ENCODE measurements at places on chromosomes 1 and 21.

GRCh38 chr1:62809788-62810187, 25.9 kb downstream of the ATG4C start:
- DNase-seq = no peak

- DNase-seq = no peak
These were observed 30.5 kb upstream of the ZBTB8A start for GRCh38 chr1:32508761-32509160.

- no peak for DNase-seq
These were observed 173.7 kb upstream of the CAMK1G start for GRCh38 chr1:209409780-209410179.

DNA sequence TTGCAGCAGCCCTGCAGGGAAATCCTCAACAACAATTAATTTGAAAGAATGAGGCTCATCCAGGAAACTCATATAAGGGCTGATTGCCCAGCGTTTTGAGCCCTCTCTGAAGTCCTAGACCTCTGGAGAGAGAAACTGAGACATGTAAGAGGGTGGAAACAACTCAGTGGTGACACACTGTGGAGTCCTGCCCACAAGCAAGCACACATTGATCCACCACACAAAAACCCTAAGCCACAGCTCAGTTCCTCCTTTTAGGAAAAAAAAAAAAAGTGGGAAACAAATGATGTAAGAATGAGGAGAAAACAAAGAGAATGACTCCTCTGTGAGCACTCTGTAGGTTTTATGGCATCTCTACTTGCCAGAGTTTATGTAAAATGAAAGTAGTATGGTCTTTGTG, 22.9 kb upstream of the PLA2G5 start:
- DNase-seq = no peak

- DNase-seq = no peak
These were observed 35.4 kb downstream of the KIAA1614 start for GRCh38 chr1:180947901-180948640.

DNA sequence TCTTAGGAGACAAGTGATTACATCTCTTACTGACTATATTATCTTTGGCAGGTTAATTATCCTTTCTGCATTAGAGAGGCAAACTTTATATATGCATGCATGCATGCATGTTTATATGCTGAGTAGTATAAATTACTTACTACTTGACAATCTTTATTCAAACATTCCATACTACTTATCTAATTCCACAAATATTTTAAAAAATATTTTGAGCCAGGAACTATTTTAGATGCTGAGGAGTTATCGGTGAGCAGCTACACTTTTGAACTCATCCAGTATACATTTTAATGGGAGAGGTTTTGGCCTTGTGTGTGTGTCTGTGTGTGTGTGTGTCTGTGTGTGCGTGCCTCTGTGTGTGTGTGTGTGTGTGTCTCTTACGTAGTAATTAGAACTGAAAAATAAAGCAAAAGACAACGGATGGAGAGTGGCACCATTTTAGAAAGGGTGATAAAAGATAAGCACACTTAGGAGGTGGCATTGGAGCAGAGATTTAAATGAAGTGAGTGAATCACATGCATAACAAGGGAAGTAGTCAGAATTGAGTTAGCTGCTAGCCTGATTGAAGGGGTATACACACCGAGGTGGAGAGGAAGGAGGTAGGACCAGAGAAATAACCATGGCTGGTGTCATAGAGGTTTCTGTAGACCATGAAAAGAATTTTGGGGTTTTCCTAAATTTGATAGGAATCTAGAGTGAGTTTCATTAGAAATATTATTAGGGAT, 1488.4 kb downstream of the MRPL39 start:
- no peak for DNase-seq

GRCh38 chr1:164602480-164603093, 43.6 kb downstream of the PBX1 start:
- peak; percentile 63 for DNase-seq

DNA sequence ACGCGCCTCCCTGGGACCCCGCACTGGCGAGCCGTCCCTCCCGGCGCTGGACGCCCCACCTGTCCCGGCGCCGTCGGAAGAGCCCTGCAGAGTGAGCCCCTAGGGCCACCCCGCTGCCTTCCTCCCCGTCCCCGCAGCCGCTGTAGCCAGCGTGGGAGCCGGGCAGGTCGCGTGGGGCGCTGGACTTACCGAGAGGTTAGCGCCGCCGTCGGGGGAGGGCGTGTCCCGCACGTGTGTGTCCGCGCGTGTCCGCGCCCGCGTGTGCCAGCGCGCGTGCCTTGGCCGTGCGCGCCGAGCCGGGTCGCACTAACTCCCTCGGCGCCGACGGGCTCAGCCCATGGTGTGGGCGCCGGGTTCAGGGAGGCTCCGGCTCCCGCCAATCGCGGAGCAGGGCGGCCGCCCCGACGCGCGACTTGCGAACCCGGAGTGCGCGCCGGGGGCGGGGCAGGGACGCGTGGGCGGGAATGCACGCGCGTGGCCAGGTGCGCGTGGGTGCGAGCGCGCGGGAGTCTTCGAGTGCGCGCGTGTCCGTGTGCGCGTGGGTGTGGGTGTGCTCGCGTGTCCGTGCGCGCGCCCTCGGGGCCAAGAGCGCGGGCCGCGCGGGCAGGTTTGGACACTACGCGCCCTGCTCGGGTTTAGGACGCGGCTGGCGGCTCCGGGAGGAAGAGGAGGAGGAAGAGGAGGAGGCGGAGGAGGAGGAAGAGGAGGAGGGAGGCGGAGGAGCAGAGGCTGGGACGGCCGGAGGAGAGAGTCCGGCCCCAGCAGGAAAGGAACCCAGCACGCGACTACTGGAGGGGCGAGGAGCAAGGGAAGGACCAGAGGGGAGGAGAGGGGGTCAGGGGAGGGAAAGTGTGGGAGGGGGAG, 145.2 kb upstream of the ETS2 start:
- DNase-seq = no peak

DNA sequence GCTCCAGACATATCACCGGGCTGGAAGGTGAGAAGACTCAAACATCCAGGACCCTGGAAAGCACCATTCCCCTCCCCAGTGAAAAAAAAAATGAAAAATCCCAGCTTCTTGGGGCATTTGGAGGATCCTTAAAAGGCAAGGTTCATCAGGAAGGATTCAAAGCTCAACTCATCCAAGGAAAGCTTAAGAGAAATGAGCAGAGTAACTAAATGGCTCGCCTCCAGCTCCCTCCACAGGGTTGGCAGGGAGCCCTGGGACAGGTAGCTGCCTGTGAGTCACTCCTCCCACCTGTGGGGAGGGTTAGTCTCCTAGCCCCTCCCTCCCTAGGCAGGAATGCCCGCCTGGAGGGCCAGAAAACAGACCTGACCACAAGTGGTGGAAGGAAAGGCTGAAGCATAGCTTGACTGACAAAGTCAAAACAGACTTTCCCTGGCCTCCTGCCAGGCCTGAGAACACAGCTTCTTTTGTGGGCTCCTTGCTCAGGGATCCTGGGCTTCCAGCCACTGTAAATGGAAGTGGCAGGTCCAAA, 712 bp upstream of the LAMB3 start:
- DNase-seq = peak; percentile 71

GRCh38 chr1:201533836-201534235, 5.1 kb upstream of the NAV1 start:
- no peak for DNase-seq

- no peak for DNase-seq
These were observed 2.6 kb downstream of the SYPL2 start for GRCh38 chr1:109468903-109469302.

- no peak for DNase-seq
These were observed 36.3 kb downstream of the DMAP1 start for GRCh38 chr1:44249543-44249942.

- no peak for DNase-seq
These were observed 852 bp downstream of the KTI12 start for GRCh38 chr1:52032785-52033131.

- peak; percentile 97 for DNase-seq
These were observed 428.7 kb upstream of the LRRC7 start for GRCh38 chr1:69139007-69139406.

GRCh38 chr1:209723756-209724693, 19.4 kb downstream of the HSD11B1 start:
- no peak for DNase-seq

DNA sequence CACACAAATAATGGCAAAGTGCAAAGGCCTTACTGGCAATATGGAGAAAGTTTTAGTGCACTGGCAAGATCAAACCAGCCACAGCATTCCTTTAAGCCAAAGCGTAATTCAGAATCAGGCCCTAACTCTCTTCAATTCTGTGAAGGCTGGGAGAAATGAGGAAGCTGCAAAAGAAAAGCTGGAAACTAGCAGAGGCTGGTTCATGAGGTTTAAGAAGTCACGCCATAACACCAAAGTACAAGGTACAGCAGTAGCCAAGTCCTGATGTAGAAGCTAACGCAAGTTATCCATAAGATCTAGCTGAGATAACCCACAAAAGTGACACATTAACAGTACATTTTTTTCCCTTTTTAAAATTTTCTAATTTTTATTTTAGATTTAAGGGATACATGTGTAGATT, 57.1 kb downstream of the SLC27A3 start:
- DNase-seq = no peak

DNA sequence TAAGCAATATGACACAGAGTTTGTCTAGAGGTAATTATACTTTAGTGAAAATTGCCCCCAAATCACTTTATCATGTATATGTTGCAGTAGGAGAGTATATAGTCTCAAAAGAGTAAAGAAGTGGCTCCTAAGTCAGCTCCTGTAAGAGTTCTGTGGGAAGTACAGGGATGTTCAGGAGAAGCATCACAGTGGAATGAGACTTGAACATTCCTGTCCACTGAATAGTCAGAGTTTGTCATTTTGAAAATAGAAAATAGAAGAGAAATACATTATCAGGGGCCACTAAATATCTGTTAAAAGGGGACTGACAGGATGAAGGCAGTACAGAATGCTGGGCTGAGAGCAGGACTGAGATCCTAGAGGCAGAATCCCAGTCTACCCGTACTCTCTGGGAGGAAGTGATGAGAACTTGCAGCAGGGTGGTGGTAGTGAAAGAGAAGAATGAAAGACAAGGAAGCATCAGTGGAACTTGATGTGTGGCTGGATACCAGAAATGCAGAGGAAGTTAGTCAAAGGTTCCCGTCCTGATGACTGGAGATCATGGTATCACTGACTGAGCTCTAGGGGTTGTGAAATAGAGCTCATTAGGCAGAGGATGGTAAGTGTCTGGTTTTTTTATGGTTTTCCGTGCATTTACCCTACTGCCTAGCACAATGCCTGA, 153.4 kb downstream of the FMN2 start:
- DNase-seq = no peak

- DNase-seq = no peak
These were observed 803.7 kb downstream of the KCNT2 start for GRCh38 chr1:195804547-195804946.

DNA sequence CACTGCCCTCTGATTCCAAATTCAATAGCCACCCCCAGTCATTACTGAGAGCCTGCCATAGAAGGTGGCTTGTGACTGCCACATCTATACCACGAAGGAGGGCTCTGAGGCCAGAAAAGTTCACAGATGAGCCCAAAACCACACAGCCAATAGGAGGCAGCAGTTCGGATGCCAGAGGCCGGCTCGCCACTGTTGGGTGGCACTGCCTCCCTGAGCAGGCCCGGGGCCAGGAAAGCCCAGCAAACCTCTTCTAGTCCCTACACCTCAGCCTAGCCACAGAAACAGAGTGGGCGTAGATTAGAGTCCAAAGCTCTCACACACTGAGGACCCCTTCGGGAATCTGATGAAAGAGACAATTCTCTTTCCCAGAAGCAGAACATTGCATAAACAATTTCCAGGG, 5.9 kb upstream of the CAMK2N1 start:
- no peak for DNase-seq

DNA sequence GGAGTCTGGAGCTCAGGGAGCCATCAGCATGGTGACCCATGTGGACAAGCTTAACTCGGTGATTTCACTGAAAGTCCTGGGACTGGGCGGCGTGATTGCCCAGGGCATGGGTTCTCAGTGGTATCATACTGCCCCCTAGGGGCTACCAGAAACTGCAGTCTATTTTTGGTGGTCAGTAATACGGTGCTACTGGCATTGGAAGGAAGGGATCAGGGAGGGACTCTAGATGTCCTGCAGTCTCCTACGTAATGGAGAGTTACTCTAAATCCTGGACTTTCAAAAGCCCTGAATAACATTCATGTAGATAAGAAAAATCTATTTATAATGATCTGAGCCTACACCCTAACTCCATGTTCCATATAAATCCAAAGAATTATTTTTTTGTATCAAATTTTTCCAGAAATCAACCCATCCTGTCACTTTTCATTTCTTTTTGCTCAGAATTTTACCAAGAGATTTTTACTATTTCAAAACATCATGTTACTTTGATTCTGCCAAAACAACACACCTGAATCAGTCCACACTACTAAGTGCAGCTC, 37.3 kb downstream of the PABPC4 start:
- peak; percentile 36 for DNase-seq

- no peak for DNase-seq
These were observed 18.3 kb downstream of the TNFRSF9 start for GRCh38 chr1:7922301-7922700.

- peak; percentile 89 for DNase-seq
These were observed 11.1 kb downstream of the ADPRS start for GRCh38 chr1:36099681-36100341.

DNA sequence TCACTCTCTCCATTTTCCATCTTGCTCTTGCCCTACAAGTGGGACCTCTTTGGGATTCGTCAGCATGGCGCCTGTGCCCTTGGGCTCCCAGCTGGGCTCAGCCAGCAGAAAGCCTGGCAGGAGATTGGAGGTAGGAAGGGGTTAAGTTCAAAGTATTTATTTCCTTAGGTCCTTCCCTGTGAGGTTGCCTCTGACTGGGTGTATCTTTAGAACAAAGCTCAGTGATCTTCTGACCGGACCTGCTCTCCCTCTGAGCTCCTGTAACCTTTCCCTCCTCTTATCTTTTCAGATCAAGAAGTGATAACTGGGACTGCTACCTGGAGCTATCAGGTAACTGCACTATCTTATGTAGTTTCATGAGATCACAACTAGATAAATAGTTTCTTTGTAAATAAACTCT, 75.8 kb upstream of the ABCD3 start:
- DNase-seq = no peak

DNA sequence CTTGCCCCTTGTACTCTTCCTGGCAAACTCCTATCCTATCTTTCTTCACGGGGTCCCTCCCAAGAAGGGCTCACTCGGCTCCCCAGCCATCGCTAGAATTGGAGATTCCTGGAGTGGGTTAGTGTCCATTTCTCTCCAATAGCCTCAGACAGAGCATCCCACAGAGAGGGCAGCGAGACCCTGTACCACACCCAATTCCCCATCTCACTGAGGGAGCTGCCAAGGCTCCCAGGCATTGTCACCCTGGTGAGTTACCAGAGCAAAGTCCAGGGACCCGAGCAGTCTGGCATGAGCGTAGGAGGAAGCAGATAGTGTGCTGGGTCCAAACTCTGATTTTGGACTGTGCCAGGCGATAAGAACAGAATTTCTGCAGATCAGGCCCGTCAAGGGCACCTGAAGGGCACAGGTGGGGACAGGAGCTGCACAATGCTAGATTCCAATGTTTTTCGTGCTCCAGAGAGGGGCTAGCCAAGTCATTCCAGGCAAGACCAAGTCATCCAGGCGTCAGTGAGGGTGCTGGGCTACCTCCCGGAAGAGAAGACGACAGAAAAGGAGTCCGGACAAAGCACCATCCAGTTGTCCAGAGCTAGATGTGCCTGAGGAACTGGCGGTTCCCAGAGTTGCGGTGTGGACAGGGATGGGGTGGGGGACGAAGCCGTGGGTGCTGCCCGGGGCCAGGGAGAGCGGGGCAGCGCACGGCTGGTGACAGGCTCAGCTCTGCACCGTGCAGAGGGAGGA, 15.3 kb downstream of the AKR7A3 start:
- DNase-seq = no peak

- no peak for DNase-seq
These were observed 43.0 kb upstream of the PSEN2 start for GRCh38 chr1:226827458-226827857.

All from NCI-H446 (cell line).